ENCODE measurements at places on chromosomes 7 and 10.

DNA sequence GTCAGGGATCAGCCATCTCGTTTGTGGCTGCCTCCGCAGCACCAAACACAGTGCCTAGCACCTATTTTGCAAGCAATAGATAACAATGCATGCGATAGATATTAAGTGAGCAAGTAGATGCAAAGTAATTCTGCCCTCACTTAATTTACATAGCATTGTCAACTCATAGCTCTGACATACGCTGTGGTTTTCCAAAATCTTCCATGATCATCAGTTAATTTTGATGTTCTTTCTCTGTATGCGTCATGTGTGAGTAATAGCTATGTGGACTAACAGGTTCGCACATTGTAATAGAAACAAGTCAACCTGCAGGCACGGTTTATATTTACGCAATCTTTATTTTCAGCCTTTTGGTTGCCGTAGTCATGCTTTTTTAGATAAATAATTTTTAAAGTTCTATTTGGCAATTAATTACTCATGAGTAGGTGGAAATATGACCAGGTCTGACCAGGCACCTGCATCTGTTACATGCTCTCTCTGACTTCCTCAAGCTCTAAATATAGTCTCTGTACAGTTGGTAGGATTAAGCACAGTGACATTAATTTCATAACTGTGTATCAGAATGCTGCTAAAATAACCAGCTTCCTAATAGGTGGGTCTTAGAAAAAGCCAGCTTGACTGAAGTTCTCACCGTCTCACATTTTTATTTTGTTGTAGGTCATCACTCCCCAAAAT is 13.3 kb downstream of the MAP3K8 start:
- H3K4me3 ChIP-seq, result no peak overlapping the region
- DNase-seq, result no peak
- H3K4me1 ChIP-seq, result no peaks in the 10 kb centered on the region
- H3K27me3 ChIP-seq, result no peaks in the 10 kb centered on the region
- H3K27ac ChIP-seq, result no peak overlapping the region

GRCh38 chr7:123929107-123929506 is 4.1 kb downstream of the SPAM1 start:
- no peaks in the 10 kb centered on the region for H3K36me3 ChIP-seq
- DNase-seq, result no peak
- no peaks in the 10 kb centered on the region for H3K4me1 ChIP-seq
- H3K27me3 ChIP-seq, result no peaks in the 10 kb centered on the region
- no peak overlapping the region for H3K4me3 ChIP-seq

GRCh38 chr7:151391358-151391730 is 18.5 kb downstream of the WDR86 start:
- DNase-seq, result no peak
- no peaks in the 10 kb centered on the region for H3K27me3 ChIP-seq
- peaks cover 38% of the 10 kb centered on the region for H3K36me3 ChIP-seq
- peaks cover 11% of the 10 kb centered on the region for H3K4me1 ChIP-seq
- H3K4me3 ChIP-seq, result no peak overlapping the region

DNA sequence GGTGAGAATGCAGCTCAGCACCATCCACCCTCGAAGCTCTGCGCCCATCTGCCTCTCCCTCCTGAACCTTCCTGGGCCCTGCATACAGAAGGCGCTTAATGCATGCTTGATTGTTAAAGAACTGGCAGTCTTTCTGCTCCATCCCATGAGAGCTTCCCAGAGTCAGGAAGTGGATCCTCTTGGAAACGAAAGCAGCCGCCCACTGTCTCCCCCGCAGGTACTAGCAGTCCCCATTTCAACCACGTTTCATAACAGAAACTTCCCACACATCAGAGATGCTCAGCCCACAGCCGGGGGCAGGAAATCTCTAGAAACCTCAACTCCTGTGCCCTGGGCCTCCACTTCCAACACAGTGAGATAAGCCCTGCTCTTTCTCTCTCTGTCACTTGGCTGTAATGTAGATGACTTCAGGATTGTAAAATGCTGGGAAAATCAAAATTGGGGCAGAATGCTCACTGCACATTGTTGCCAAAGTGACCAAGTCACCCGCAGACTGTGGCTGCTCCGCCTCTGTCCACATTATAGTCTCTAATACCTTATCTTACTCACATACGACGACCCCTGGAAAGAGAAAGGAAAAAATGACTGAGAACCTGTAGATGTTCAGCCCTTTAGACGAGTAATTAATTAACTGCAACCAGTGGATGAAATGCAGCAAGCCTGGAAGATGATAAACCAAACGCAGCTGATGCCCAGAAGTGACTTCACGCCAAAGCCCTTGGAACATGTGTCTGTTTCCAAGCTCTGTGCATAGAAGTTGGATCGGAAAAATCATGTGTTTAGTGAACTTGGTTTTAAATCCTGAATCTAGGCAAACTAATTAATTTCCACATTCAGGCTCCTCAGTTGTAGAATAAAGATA is 28.5 kb downstream of the GSDME start:
- H3K27me3 ChIP-seq, result no peaks in the 10 kb centered on the region
- no peak overlapping the region for H3K4me3 ChIP-seq
- peaks cover 24% of the 10 kb centered on the region for H3K4me1 ChIP-seq

DNA sequence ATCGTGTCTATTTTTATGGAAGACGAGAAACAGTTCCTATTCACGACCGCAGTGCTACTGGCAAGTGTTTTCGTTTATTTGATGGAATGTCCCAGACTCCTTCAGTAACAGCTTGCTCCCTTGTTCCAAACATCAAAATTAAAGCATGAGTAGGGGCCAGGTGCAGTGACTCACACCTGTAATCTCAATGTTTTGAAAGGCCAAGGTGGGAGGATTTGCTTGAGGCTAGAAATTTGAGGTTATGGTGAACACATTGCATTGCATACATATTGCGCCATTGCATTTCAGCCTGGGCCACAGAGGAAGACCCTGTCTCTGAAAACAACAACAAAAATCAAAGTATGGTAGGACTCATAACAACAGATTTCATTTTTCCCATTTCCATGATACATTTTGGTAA is 22.8 kb downstream of the PTTG1IP2 start:
- no peak overlapping the region for H3K4me3 ChIP-seq
- no peaks in the 10 kb centered on the region for H3K27me3 ChIP-seq
- H3K36me3 ChIP-seq, result no peaks in the 10 kb centered on the region
- no peaks in the 10 kb centered on the region for H3K4me1 ChIP-seq
- H3K27ac ChIP-seq, result no peak overlapping the region

DNA sequence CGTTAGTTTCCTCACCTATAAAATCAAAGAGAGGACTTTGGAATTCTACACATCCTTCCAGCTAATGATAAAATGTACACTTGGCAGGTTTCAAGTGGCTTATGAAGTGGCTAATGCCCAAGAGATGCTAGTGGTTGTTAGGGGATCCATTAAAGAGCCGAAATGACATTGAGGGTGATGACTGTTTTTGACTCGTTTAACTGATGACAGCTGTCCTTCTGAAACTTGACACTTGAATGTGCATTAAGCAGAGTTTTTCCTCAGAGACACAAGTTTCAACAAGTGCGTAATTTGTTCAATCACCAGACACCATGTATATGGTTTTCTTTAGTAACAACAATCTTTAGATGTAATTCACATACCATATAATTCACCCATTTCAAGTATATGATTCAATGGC is 1.6 kb upstream of the PRF1 start:
- H3K27me3 ChIP-seq, result no peaks in the 10 kb centered on the region
- DNase-seq, result no peak
- no peak overlapping the region for H3K4me3 ChIP-seq

- no peak overlapping the region for H3K4me3 ChIP-seq
- DNase-seq, result no peak
- H3K27me3 ChIP-seq, result peaks cover under 1% of the 10 kb centered on the region
- H3K4me1 ChIP-seq, result peaks cover 4% of the 10 kb centered on the region
These were observed 6.0 kb downstream of the PLAU start for GRCh38 chr10:73916761-73917470.

- H3K4me3 ChIP-seq, result no peak overlapping the region
- H3K27me3 ChIP-seq, result no peaks in the 10 kb centered on the region
- DNase-seq, result peak; percentile 64
These were observed 57.4 kb upstream of the NRP1 start for GRCh38 chr10:33391611-33392465.
